ENCODE measurements at places on chromosomes 3 and 15. TPM values are rescaled to one million over a fixed set of nuclear protein-coding genes. Genes with fewer than 3 reads are reported as not detected.

DNA sequence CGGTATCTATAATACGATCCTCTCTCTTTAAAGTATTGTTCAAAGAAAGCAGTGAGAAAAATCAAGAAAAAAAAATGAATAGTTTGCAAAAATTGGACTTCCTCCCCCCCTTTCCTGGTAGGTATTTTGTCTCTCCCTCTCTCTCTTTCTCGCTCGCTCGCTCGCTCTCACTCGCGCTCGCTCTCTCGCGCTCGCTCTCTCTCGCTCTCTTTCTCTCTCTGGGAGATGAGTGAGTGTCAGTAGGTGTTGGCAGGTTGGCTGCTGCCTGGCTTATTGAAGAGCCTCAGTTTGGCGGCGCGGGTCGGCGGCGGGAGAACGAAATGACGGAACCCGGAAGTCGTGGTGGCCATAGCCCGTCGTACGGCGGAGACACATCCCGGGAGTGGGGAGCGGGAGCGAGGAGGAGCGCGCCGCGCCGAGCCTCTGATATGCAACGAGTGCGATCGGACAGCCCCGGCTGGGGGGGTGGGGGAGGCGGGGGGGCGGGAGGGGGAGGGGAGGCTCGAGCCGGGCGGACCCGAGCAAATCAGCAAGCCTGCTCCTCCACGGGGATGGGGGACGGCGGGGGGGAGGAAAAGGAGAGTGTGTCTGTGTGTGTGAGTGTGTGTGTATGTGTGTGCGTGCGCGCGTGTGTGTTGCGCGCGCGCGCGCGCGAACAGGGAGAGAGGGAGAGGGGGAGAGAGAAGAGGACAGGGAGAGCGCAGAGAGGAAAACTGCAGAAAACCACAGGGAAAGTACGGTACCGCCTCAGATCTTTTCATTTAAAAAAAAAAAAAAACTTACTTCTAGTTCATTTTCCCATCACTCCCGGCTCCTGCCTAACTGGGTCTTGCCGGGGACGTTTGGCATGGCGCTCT lies at the start of gene MEIS2:
Gene MEIS2, minus strand, starts transcription at position 441 of the 857 bp plus-strand sequence. CDS start 1,083 bp downstream, outside the sequence.
- peaks cover 20% of the 10 kb centered on the region for H3K4me1 ChIP-seq
- H3K27ac ChIP-seq = peak within 1 kb of the TSS; percentile 71
- peak within 1 kb of the TSS; percentile 90 for H3K4me3 ChIP-seq
- DNase-seq = peak; percentile 80
- H3K36me3 ChIP-seq = peaks cover 13% of the 10 kb centered on the region

- no peaks in the 10 kb centered on the region for H3K27me3 ChIP-seq
- H3K4me3 ChIP-seq = no peak overlapping the region
- no peak for DNase-seq
- no peaks in the 10 kb centered on the region for H3K36me3 ChIP-seq
- H3K4me1 ChIP-seq = no peaks in the 10 kb centered on the region
Measured at GRCh38 chr15:86311568-86312280, 232.1 kb downstream of the AGBL1 start.

- H3K36me3 ChIP-seq = no peaks in the 10 kb centered on the region
- H3K27me3 ChIP-seq = no peaks in the 10 kb centered on the region
- DNase-seq = no peak
- no peak overlapping the region for H3K4me3 ChIP-seq
Measured at GRCh38 chr3:29384640-29385039, 103.8 kb downstream of the RBMS3 start.

- H3K36me3 ChIP-seq = no peaks in the 10 kb centered on the region
- DNase-seq = no peak
- H3K27me3 ChIP-seq = peaks cover 58% of the 10 kb centered on the region
- H3K4me1 ChIP-seq = peaks cover 12% of the 10 kb centered on the region
- no peak overlapping the region for H3K27ac ChIP-seq
Measured at GRCh38 chr3:46565077-46565476, 1.0 kb downstream of the LRRC2 start.

DNA sequence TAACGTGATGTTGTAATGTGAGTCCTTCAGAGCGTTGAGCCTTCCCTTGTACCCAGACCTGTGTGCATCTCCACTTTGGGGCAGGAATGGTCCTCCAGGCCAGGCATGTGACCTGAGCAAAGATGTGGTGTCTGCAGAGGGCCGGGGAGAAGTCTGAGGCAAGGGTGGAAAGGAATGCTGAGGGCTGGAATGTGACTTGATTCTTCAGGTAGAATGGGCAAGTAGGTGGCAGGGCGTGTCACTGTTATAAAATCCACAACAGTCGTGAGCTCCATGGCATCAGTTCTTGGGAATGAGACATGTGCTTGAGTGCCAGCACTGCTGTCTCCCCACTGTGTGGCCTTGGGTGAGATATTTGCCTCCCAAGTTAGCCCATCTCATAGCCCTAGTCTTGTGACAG lies 24.0 kb upstream of the BSN start:
- H3K4me3 ChIP-seq = no peak overlapping the region
- H3K4me1 ChIP-seq = peaks cover 18% of the 10 kb centered on the region
- peaks cover 34% of the 10 kb centered on the region for H3K36me3 ChIP-seq
- H3K27ac ChIP-seq = peak overlapping the region; percentile 73

The CCDC13 gene
- total RNA-seq = 0.16 TPM

The GHRL gene
- total RNA-seq = 0.43 TPM

The ZNF385D gene
- total RNA-seq = not detected
